M059J (cell line): ENCODE measurements at places on chromosomes 16 and 17. TPM values are rescaled to one million over a fixed set of nuclear protein-coding genes. Genes with fewer than 3 reads are reported as not detected.

Gene TP53I13
- total RNA-seq, result 38.0 and 56.3 TPM in 2 replicates

Gene CDC6
- 37.5 and 48.9 TPM in 2 replicates for total RNA-seq

Gene BRIP1
- total RNA-seq, result 13.2 and 20.8 TPM in 2 replicates

Gene CIBAR2
- not detected in 2 replicates for total RNA-seq

Gene GINS2
- total RNA-seq, result 27.0 and 32.5 TPM in 2 replicates

Gene C16orf96
- not detected in 2 replicates for total RNA-seq

Gene MLX
- total RNA-seq, result 39.1 and 42.6 TPM in 2 replicates

Gene SOST
- total RNA-seq, result not detected in 2 replicates

Gene NRN1L
- total RNA-seq, result 0.42 TPM in 1 of 2 replicates, not detected in the other

Gene TNS4
- total RNA-seq, result 0.10 TPM in 1 of 2 replicates, not detected in the other

Gene NEUROD2
- total RNA-seq, result not detected in 2 replicates

Gene PYDC1
- not detected in 2 replicates for total RNA-seq

Gene EVPLL
- not detected in 2 replicates for total RNA-seq

Gene LGALS9B
- not detected in 2 replicates for total RNA-seq

Gene NXPH3
- total RNA-seq, result 3.5 and 5.2 TPM in 2 replicates

DNA sequence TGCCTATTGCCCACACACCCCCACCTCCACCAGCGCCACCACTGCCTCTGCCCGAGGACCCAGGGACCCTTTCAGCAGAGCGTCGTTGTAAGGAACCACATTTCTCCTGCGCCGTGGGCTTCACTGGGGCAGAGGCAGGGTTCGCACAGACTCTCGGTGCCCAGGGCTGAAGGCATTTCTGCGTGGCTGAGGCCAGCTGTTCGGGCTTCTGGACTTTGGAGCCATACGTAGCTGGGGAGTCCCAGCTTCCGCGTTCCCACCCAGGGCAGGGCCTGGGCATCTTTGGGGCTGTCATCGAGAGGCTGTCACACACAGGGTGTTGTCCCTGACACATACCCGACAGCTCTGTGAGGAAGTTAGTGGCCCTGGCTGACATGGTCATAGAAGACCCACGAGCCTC is 16.0 kb upstream of the SMIM5 start:
- DNase-seq, result no peak

DNA sequence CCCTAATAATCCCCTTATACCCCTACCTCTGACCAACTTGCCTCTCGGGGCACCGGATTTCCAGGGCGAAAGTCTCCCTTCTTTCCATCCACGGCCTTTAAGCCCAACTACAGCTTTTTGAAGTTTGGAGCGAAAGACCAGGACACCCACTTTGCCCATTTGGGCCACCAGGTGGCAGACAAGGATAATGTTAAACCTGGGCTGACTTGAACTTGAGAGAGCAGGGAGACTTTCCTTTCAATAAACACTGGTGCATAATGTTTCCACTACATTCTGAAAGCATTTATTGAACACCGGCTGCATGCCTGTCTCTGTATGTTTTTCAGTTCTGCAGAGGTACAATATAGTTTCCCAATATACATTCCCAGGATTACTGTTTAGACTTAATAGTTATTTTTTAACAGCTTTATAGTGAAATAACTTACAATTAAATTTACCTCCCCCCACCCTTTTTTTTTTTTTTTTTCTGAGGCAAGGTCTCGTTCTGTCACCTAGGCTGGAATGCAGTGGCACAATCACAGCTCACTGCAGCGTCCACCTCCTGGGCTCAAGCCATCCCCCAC is 6.9 kb upstream of the CES3 start:
- DNase-seq, result peak; percentile 76

- DNase-seq, result no peak
Observed at GRCh38 chr16:67235816-67236562, 9.1 kb downstream of the TMEM208 start.

GRCh38 chr17:20083156-20083859 is 74.1 kb downstream of the SPECC1 start:
- no peak for DNase-seq

- no peak for DNase-seq
Observed at GRCh38 chr16:9791556-9791955, 390.7 kb downstream of the GRIN2A start.

- DNase-seq, result peak; percentile 80
Observed at GRCh38 chr17:29376667-29377270, 13.4 kb upstream of the TAOK1 start.

GRCh38 chr16:52573365-52574299 is 26.7 kb upstream of the TOX3 start:
- DNase-seq, result no peak

GRCh38 chr17:20257008-20257407 is 210.3 kb downstream of the LGALS9B start:
- no peak for DNase-seq

DNA sequence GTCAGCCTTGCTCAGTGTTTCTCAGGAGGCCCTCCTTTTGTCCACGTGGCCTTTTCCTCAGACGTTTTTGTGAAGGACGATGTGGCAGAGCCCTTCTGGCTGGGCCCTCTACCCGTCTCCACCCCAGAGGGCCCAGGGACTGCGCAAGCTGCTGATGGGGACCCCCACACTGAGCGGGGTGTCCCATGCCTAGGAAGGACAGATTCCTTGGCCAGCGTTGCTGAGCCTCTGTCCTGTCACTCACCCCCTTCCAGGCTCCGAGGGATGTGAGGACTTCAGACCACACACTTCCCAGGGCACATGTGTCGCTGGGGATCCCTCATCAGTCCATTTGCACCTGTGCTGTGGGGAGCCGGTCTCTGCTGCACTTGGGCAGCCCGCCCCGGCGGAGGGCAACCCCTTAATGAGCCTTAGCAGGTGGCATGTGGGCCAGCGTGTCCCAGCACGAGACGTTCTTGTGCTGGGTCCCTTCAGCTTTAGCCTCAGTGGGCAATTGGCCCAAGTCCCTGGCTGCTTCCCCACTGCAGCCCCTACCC is 48.3 kb downstream of the NT5M start:
- DNase-seq, result no peak

DNA sequence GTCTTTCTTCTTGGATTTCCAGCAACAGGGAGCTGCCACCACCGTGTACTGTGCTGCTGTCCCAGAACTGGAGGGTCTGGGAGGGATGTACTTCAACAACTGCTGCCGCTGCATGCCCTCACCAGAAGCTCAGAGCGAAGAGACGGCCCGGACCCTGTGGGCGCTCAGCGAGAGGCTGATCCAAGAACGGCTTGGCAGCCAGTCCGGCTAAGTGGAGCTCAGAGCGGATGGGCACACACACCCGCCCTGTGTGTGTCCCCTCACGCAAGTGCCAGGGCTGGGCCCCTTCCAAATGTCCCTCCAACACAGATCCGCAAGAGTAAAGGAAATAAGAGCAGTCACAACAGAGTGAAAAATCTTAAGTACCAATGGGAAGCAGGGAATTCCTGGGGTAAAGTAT is 389.0 kb downstream of the MAF start:
- DNase-seq, result no peak

GRCh38 chr17:76252040-76252954 is 12.0 kb upstream of the RNF157 start:
- DNase-seq, result peak; percentile 99

GRCh38 chr17:8273884-8274444 is 14.5 kb upstream of the RANGRF start:
- no peak for DNase-seq

DNA sequence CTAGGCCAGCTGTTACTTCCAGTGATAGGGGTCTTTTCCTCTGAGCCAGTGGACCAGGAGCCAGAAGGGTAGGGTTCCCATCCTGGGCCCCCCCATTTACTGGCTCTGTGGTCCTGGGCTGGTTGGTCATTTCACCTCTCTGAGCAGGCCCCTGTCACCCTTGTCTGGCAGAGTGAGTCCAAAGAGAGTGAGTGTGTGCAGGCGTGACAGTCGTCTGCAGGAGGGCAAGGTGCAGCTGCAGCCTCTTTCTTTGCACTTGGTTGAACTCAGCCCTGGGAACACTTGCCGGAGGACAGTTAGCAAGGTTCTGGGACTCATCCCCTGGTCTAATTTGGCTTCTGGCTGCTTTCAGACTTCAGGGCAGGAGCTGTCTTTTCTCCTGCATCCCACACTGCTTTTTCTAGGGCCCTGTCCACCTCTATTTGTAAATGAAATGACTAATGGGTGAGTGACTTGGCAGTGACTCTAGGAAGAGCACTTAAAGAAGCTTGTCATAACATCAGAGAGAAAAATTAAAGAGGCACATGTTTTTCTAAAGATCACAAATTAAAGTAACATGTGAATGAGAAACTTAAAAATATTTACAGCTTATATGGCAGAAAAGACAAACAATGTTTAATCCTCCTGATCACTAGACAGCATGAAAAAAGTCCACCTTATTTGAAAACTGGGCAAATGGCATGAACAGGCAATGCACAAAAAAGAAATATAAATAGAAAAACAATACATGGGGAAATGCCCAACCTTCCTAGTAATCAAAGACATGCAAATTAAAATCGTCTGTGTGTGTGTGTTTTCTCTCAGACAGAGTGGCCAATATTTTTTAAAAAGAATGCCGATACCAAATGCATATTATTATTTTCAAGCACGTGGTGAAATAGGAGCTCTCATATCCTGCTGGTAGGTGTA is 137.5 kb downstream of the NTN1 start:
- no peak for DNase-seq

DNA sequence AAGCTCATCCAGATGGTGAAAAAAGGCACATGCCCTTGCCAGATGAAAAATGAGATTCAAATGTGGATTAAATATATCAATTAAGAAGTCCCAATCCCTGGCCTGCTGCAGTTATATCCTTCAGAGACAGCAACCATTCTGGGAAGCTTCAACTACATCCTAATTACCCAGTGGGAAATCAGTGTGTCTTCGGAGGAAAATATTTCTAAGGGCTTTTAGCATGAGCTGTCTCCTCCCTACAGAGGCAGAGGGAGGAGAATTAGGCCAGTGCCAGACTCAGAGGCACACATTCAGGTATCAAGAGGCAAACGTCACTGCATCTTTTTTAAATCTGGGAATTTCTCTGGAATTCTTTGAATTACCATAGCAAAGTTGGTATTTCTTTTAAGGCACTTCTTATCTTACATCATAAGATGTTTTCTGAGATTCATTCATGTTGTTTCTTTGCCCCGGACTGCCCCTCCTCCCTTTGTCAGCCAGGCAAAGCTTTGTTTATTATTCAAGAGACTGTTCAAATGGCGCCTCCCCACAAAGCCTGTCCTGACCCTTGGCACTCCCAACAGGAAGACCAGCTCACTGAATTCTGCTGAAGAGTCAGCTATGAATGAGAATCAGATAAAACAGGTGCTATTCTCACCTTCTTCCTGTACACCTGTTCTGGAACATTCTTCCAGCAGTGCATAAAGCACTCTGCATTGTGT is 38.3 kb upstream of the SMPD3 start:
- DNase-seq, result no peak

- DNase-seq, result no peak
Observed at GRCh38 chr16:87740441-87740840, 25.3 kb downstream of the KLHDC4 start.

DNA sequence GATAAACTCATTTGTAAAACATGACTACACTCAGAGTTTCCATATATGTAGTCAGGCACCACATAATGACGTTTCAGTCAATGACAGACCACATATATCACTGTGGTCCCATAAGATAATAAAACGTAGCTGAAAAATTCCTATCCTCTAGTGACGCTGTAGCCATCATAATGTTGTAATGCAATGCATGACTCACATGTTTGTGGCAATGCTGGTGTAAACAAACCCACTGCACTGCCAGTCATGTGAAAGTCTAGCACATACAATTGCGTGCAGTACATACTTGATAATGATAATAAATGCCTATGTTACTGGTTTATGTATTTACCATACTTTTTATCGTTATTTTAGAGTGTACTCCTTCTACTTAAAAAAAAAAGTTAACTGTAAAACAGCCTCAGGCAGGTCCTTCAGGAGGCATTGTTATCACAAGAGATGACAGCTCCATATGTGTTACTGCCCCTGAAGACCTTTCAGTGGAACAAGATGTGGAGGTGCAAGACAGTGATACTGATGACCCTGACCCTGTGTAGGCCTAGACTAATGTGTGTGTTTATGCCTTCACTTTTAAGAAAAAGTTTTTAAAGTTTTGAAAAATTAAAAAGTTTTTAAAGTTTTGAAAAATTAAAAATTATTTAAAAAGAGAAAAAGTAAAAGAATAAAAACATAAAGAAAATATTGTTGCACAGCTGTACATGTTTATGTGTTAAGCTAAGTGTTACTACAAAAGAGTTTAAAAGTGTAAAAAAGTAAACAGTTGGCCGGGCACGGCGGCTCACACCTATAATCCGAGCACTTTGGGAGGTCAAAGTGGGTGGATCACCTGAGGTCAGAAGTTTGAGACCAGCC is 9.0 kb downstream of the STAT5B start:
- DNase-seq, result peak; percentile 94

GRCh38 chr17:71446645-71447437 is 674.0 kb upstream of the SOX9 start:
- DNase-seq, result no peak

DNA sequence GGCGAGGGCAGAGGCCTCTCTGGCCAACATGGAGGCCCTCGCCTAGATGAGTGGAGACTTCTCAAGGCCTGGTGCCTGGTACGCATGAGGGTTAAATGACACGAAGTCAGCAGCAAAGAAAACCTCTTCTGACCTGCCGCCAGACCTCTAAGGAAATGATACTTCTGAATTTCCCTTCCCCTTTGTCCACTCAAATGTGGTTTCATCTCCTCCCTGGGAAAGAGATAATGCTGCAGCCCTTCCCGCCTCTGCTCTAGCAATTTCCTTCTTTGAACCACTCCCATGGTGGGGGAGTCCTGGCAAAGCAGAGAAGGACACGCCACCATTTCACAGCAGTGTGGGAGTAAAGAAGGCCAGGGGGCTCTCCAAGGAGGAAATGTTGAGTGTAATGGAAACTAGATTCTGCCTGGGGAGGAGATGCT is 65.7 kb upstream of the BCAR1 start:
- no peak for DNase-seq

- peak; percentile 51 for DNase-seq
Observed at GRCh38 chr17:21296097-21297025, 11.8 kb downstream of the MAP2K3 start.

DNA sequence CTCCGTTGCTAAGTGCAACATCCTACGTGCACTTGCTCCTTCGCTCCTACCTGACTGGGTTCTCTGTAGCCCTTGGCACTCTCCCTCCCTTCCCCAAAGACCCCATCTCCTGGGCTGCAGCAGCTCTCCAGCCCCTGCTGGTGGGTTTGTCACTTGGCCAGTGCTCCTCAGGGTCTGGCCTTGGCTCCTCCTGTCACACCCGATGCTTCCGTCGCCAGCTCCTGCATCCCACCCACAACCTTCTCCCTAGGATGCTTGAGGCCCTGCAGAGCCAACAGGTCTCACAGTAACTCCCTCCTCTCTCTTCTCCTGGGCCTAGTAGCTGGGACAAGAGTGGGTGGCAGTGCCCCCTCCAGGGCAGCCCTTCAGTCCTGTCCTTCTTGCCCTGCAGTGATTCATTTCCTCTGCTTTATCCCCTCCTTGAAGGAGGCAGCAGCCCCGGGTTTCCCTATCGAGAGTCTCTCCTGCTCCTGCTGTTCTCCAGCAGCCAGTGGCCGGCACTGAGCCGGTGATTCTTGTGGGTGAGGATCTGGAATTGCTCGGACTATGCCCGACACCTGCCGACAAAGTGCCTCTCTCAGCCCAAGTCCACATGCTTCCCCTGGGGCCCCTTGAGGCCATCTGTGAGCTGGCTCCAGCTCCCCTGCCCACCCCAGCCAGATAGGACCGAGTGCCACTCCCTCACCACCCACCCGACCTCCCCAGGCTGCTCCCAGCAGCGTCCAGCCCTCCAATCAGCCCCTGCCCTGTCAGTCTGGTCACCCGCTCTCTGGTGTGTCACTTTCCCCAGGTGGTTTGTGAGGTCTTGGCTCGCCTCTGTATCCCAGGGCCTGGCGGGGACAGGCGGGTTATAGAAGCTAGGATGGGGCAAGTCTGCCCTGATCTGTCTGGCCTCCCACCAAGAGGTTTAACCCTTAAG is 3.8 kb downstream of the LITAFD start:
- peak; percentile 84 for DNase-seq
